ENCODE measurements at places on chromosomes 11 and 22.

GRCh38 chr11:72740562-72741428, 11.4 kb downstream of the ARAP1 start:
- no peak for DNase-seq

GRCh38 chr11:124884869-124885479, 12.7 kb downstream of the ROBO4 start:
- no peak for DNase-seq

DNA sequence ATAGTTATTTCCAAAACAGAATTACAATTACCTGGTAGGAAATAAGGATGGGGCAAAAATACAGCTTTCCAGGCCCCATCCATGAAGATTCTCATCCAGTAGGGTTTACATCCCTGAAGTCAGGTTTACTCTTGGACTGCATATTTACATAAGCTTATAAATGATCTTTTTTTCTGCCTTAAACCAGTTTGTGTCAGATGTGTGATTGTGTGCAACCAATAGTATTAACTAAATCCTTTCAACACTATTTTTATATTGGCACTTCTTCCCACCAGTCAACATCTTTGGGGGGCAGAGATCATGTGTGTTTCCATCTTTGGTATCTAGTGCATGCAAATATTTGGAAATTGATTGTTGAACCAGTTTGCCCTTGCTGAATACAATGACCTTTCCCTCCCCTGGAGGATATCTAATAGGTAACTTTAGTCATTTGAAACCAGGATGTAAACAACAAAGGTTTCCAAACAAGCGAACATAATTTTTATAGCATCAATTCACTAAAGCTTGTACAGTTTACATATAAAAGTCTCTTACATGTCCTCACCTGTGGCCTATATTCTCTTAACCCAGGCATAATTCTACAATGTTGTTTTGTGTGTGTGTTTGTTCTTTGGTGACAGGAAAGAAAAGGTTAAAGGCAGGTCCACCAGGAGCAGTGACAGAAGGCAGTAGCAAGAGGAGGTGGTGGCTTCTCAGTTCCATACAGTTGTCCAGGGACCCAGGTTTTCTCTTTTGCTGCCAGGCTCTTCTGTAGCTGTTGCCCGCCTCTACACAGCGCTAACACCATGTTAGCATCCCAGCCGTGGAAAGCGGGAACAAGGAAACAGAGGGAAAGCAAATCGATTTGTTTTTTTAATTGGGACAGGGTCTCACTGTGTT, 1.7 kb upstream of the ME3 start:
- no peak for DNase-seq

DNA sequence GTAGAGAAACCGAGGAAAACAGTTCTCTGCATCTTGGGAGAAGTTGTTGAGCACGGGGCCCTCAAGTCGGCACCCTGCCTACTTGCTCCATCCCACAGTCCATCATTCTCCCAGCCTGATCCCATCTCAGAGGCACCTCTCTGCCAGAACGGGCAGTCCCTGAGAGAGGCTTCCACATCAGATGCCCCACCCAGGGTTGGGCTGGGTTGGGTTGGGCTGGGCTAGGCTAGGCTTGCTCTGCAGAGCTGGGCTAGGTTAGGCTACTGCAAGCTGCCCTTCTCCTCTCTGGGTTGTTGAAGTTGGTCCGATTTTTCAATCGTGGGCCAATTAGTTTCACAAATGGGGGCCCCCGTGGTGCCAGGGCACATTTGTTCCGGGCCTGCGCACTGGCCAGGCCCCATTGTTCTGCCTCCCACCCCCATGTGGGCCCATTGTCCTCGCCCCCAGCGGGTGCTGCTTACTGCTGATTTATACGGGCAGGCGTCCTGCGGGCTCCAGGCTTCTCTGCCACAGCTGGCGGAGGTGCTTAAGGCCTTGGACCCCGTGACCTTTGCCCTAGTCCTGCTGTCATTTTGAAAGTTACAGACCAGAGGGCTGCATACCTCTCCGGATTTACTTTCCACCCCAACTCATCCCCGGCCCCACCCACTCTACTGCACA, 63.7 kb upstream of the NNMT start:
- no peak for DNase-seq

DNA sequence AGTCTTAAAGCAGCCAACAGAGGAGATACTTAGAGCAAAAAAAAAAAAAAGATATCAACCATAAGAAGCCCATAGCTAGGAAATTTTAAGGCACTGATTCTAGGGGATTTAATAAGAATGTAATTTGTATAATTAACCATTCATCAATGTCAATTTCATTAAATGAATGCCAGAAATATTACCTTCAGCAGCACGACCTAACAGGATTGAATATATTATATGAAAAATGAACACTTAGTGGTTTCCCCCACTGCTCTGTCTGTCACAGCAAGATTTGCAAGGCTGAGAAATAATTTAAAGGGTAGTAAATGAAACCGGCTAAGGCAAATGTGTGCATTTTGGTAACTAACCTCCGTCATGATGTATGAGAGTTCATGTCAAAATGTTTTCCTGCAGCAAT, 319.9 kb downstream of the KIRREL3 start:
- DNase-seq = no peak

DNA sequence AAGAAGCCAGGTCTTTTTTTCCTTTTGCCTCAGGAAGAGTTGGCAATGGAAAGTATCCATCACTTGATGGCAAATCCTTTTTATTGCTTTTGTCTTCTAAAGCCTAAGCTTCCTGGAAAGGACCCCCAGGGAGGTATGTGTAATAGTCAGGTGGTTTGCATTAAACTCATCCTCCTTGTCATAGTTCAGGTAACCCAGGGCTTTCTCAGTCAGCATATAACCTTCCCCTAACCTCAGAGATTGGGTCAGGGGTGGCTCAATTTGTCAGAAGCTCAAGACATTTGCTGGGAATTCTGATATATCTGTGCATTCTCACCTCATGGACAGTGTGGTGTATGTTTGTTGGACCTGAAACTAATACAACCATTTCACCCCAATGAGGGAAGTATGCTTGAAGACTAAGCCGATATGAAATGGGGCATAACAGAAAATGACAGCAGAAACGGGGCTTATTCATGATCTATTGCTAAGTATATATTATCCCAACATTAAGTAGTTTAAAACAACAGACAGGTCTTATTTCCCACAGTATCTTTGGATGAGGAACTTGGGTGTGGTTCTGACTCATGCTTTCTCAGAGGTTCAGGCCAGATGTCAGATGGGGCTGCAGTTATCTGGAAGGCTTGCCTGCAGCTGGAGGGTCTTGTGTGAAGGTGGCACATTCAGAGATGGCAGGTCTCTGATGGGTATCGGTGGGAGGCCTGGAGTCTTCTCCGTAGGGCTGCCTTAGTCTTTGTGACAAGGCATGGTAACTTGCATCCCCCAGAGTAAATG, 135.8 kb upstream of the SPON1 start:
- DNase-seq = no peak

GRCh38 chr22:26045051-26045450, 124.2 kb upstream of the SEZ6L start:
- no peak for DNase-seq

GRCh38 chr11:131295986-131296385, 74.4 kb upstream of the NTM start:
- DNase-seq = no peak

- no peak for DNase-seq
Measured at GRCh38 chr11:103888541-103888951, 147.9 kb upstream of the DDI1 start.

DNA sequence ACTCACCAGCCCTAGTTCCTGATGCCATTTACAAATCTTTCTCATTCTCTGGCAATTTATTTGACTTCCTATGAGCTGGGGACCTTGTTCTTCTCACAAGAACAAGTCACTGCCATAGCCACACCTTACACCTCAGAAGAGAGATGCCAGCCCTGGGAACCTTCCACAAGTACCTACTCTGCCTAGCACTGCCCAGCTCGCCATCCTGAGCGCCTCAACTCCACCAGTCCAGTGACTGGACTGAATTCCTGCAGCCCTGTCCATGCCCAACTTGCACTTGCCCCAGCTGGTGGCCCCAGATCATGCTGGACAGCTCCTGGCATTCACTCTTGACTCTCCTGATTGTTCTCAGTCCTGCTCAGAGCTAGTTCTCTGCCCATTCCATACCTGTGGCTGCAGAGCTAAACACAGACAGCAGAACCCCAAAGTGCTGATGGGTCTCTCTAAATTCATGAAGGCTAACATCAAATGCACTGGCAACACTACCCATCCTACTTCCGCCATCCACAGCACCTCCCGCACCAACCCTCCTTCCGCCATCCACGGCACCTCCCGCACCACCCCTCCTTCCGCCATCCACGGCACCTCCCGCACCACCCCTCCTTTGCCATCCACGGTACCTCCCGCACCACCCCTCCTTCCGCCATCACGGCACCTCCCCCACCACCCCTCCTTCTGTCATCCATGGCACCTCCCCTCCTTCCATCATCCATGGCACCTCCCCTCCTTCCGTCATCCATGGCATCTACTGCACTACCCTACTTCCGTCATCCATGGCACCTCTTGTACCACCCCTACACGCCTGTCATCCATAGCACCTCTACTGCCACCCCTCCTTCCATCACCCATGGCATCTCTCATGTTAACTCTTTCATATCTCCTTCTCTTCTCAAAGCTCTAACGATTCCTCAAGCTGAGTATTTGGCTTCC, 23.6 kb upstream of the SLC25A1 start:
- no peak for DNase-seq

GRCh38 chr11:131137046-131137445, 220.8 kb upstream of the SNX19 start:
- DNase-seq = no peak

DNA sequence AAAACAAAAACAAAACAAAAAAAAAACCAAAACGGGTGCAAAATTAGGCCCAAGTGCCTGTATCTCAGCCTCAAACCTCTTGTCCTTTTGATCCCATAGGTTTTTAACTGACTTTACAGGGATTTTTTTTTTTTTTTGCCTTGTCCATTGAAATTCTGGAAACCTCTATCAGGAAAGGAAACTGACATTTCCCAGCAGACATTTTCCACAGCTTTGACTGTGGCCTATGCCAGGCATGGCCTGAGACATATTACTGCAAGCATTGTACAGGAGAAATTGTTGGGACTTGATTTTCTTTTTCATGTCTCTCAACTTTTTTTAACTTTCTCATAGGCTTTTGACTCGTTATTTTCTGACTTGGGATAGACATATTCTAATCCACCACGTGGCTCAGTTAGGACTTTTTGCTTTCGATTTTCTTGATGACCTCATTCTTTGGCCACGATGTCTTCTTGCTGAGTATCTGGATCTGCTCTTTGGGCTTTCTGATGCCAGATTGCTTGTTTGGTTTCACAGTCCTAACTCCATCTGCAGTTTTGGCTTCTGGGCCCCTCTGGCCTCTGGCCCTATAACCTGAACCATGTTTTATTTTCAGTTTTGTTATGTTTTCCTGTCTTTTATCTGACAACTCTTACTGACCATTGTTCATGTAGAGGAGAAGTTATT, 336.1 kb upstream of the C11orf87 start:
- DNase-seq = no peak

DNA sequence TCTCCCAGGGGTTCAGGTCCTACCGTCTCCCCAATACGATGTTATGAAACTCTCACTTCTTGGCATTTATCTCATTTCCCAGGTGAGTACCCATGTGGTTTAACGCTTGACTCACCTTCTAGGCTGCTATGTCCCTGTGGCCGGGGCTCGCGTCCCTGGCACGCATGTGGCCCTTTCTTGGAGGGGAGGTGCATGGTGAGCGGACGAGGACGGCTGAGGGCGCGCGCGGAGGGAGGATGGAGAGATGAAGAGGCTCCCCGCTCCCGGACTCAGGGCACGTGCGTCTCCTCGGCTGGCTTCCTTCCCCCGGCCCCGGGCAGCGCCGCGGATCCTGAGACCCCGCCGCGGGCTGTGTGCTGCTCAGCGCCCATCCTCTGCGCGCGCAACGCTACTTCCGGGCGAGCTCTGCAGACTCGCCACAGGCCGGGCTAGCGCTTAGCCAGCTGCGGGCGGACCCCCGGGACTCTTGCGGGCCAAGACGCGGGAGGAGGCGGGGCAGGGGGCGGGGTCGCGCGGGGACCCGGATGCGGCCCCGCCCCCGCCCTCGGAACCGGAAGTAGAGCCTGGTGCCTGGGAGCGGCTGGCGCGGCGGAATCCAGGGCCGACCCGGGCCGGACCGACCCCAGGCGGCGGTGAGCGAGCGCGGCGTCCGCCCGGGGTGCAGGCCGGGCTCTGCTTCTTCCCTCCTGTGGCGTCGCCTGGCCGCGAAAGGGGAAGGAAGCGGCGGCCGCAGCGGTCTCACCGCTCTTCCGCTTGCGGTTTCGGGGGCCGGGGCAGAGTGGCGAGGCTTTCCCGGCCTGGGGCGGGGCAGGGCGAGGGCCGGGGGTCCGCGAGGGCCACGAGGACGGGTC, at the start of gene CTTN:
TSS of gene CTTN (plus strand) at position 547 of the 851 bp plus-strand sequence. CDS start 8,769 bp downstream, outside the sequence.
- DNase-seq = peak; percentile 19

DNA sequence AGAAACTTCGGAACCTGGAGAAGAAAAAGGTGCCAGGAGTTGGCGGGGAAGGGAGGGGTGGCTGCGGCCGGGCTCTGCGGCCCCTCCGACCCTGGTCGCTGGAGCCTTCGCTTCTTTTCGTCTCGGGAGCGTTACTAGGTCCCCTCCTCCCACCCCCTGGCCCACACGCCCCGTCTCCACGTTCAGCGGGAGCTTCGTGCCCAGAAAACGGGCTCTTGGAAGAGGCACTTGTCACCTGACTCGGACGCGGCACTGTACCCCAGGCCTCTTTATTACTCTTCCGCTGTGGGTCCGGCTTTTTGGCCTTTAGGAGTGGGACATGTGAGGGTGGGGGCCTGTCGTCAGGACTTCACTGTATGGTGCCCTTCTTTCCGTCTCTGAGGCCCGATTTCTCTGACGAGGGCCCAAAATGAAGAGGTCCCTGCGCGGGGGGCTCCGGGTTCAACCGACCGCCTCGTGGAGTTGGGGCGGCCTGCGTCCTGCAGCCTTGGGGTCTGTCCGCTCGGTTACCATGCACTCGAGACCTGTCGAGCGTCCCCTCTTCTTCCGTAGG, 1.2 kb downstream of the CAPRIN1 start:
- DNase-seq = peak; percentile 1

DNA sequence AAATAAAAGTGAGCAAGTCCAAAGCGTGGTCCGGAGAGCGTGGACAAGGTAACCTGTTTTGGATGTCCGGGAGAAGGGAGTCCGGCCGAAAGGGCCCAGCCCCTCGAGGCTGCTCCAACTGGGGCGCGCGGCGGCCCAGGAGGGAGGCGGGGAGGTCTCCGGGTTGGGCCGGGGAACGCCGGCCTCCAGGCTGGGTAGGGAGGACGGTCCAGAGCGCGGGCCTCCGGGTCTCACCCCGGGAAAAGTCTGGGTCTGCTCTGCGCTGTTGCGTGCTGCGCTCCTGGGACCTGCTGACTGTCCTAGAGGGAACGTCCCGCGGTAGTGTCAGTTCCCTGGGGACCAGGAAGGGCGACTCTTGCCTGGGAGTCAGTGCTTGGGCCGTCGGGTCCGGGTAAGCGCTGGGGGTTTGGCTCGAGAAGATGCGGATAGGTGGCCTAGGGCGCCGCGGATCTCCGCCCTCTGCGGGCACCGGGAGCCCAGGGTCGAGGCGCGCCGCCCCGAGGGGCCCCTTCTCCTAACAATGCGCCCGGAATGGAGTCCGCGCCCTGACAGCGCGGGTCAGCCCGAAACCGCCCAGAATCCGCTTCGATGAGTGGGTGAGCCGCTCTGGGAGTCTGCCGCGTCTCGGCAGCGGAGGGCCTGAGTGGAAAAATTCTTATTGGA, 988 bp upstream of the FLI1 start:
- DNase-seq = no peak

GRCh38 chr11:118042796-118043195, 34.1 kb upstream of the TMPRSS4 start:
- DNase-seq = no peak

Data from effector memory CD8-positive, alpha-beta T cell (primary cell).